ENCODE measurements at places on chromosomes 5 and 9.

GRCh38 chr5:36772276-36773140 is 104.1 kb upstream of the NIPBL start:
- no peak for DNase-seq

- DNase-seq = no peak
Observed at GRCh38 chr9:127143920-127144465, 21.6 kb upstream of the ANGPTL2 start.

DNA sequence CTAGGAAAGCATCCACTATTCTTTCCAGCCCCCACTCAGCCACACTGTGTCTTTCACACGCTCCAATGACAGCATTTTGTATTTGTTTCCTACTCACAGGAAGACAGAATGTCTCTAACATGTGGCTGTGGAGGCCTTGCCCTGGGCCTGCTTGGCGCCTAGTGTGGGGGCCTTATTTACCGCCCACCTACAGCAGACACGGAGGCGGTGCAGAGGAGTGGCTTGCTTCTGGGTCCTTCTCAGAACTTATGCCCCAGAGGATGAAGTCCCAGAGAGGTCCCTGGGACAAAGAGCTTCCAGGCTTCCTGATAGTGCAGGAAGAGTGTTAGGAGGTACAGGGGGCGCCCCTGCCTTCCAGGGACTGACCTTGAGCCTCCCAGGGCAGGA is 8.5 kb upstream of the MRNIP start:
- DNase-seq = no peak

DNA sequence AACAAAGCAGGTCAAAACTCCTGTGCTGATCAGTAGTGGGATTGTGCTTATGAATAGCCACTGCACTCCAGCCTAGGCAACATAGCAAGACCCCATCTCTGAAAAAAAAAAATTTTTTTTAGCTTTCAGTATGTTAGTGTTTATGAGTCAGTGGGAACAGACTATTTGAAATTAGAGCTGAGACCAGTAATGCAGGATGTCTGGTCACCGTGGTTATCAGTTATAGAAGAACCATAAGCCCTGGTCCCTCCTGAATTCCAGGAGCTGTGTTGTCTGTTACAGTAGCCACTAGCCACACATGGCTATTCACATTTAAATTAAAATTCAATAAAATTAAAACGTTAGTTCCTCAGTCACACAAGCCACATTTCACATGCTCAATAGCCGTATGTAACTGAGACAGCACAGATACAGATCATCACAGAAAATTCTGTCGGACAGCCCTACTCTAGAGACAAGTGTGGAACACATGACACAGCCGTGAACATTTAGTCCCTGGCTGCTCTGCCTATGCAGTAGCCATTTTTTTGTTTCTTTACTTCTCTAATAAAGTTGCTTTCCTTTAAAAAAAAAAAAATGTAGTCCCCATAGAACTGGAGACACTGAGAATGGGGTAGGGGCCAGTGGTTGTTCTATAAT is 96.1 kb upstream of the SAP30L start:
- DNase-seq = no peak

GRCh38 chr9:22158927-22159346 is 149.8 kb upstream of the CDKN2B start:
- DNase-seq = no peak

DNA sequence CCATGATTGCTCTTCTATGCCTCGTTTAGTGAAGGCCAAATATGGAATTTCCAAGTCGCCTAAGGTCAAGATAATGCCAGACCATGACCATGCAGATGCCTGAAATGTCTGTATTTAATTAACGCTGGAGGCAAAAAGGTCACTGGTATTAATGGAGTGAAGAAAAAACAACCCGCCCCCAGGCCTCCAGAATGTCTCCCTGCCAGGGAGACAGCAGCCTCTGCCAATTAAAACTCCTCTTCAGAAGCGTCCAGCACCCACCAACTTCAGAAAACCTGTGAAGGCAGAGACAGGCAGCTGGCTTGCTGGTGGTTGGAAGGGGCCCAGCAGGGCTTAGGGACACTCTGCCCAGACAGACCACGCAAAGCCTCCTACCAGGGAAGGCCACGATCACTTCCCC is 94.4 kb downstream of the VAV2 start:
- no peak for DNase-seq
